Ascending aorta (tissue), 2 donors: ENCODE measurements at places on chromosomes 1 and 21. TPM values are rescaled to one million over a fixed set of nuclear protein-coding genes. Genes with fewer than 3 reads are reported as not detected.

The LRRC3 gene
- 2.2 TPM for total RNA-seq

The MMP23B gene
- 71.3 TPM for total RNA-seq

The RPE65 gene
- total RNA-seq = not detected

The KCNC4 gene
- total RNA-seq = 8.4 TPM

The IL6R gene
- total RNA-seq = 6.7 TPM

The PGLYRP4 gene
- not detected for total RNA-seq
